ENCODE measurements at places on chromosomes 16 and 17. TPM values are rescaled to one million over a fixed set of nuclear protein-coding genes. Genes with fewer than 3 reads are reported as not detected.

Gene TOM1L1
- 62.0 TPM for total RNA-seq

Gene SLC22A31
- total RNA-seq, result not detected

Gene METTL9
- 236 TPM for total RNA-seq

Gene KRT25
- total RNA-seq, result not detected

Gene HP
- total RNA-seq, result not detected

Gene HEATR9
- not detected for total RNA-seq

Gene TLCD2
- total RNA-seq, result 6.0 TPM

Gene OR3A2
- total RNA-seq, result not detected

Gene STX8
- 91.4 TPM for total RNA-seq

Measured in tracheal epithelial cell (primary cell).